SK-N-SH (cell line): ENCODE measurements at places on chromosomes 7 and 10. TPM values are rescaled to one million over a fixed set of nuclear protein-coding genes. Genes with fewer than 3 reads are reported as not detected.

DNA sequence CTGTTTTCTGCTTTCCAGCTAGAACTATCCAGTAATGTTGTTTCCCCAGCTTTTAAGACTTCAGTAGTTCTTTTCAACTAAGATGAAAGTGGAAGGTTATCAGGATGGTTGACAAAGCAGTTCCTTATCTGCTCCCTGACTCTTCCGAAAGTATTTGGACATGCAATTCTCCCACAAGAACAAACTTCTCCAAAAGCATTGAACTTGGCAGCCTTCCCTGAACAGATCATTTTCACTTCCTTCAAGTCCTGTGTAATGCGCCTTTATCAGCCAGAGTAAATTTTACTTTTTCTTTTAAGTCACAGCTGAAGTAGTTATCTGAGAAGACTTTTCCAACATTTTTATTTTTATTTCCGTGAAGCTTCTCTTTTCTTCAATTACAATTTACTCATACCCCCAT, 39.7 kb downstream of the CDC14C start:
- no peak for DNase-seq
- H3K27me3 ChIP-seq: no peaks in the 10 kb centered on the region
- H3K4me3 ChIP-seq: no peak overlapping the region
- H3K36me3 ChIP-seq: no peaks in the 10 kb centered on the region
- H3K27ac ChIP-seq: no peak overlapping the region

DNA sequence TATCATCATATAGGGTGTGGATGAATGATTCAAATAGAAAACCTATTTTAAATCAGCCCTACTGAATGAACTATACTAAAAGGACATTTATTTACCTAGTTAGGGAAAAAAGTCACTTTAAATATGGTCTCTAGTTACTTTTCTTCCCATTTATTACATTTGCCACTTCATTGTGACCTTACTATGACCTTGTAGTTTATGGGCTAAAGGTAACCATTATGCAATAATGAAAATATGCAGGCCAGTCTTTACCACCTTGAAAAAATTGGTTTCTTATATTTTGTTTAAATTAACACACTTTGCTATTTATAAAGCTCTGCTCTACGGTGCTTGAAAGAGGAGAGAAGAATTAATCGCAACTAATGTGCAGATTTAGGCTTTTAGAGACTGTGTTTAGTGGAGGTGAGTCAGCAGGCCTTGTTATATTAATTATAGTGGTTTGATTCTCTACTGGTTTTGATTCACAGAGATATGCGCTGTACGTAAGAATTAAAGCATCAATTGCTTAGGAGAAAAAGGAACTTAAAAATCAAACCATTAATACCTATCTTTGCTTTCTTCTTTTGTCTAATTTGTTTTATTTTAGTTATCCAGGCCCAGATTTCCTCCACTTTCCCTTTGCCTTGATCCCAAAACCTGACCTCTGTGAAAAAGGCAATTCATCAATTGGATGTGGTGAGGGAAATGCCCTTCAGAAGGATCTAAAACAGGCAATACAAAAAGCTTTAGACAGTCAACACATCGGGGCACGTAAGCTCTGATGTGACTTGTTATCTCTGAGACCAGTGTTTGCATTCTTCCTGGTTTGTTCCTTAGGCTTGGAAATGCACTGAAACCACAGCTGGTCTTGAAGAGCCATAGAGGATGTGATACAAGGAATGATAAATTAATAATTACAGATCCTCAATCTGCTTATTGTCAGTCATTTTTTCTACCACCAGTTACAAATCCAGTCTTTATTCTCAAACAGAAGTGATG, 141.2 kb upstream of the HDAC9 start:
- no peak overlapping the region for H3K4me3 ChIP-seq
- H3K27me3 ChIP-seq: no peaks in the 10 kb centered on the region
- H3K4me1 ChIP-seq: peaks cover 36% of the 10 kb centered on the region; the same call in 1 of the 2 replicates

The UPK3B gene
- polyA plus RNA-seq: 0.11 TPM in 1 of 2 replicates, not detected in the other

The ASZ1 gene
- not detected in 2 replicates for polyA plus RNA-seq

The SLC26A5 gene
- polyA plus RNA-seq: not detected in 2 replicates

- no peaks in the 10 kb centered on the region for H3K36me3 ChIP-seq
- peaks cover 9% of the 10 kb centered on the region for H3K4me1 ChIP-seq
- H3K4me3 ChIP-seq: no peak overlapping the region
- no peaks in the 10 kb centered on the region for H3K27me3 ChIP-seq
Observed at GRCh38 chr10:103695584-103696005, 159.8 kb downstream of the SH3PXD2A start.

The AKR1C3 gene
- polyA plus RNA-seq: 0.28 and 0.70 TPM in 2 replicates
